ENCODE measurements at places on chromosomes 6 and 20.

- no peak for ATAC-seq
Measured at GRCh38 chr6:11951868-11952267, 60.2 kb upstream of the HIVEP1 start.

DNA sequence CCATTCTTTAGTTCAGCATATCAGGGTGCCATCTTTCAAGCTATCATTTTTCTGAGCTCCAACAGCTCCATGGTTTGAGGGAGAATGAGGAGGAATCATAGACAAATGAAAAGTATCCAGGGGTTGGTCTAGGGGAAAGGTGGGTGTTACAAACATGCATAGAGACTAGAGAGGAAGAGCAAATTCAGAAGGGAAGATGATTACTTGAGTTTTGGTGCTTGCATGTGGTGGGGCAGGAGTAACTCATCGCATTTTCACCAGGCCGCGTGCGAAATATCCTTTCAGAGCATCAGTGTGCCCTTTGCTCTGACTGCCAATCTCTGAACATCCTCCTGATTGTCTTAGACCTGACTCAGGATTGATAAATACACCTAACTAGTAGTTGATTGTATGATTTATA is 7.7 kb upstream of the BICRAL start:
- ATAC-seq: peak; percentile 45

- no peak for ATAC-seq
Measured at GRCh38 chr20:32495217-32495565, 89.9 kb downstream of the NOL4L start.

- ATAC-seq: no peak
Measured at GRCh38 chr6:11357285-11357684, 124.8 kb upstream of the NEDD9 start.

GRCh38 chr20:4699216-4699615 is 22.5 kb upstream of the PRND start:
- ATAC-seq: no peak

- no peak for ATAC-seq
Measured at GRCh38 chr20:16462711-16463110, 110.5 kb downstream of the KIF16B start.

- ATAC-seq: no peak
Measured at GRCh38 chr20:891058-891705, 25.0 kb downstream of the ANGPT4 start.

DNA sequence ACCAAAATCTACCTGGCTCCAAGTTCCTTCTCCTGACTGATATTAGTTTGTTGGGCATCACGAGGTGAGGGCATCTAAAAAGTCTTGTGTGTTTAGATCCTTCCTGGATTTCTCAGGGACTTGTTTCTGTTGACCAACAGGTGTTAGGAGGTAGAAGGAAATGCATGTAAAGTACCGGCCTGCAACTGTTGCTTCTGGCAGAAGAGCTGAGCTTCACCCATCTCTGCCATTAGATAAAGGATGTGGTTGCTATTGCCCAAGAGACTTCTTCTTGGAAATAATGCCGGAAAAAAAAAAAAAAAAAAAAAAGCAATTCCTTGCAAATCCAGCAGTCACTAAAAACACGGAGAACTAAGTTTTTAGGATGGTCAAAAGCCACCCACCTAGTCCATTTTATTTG is 303.1 kb downstream of the CDH26 start:
- ATAC-seq: no peak

DNA sequence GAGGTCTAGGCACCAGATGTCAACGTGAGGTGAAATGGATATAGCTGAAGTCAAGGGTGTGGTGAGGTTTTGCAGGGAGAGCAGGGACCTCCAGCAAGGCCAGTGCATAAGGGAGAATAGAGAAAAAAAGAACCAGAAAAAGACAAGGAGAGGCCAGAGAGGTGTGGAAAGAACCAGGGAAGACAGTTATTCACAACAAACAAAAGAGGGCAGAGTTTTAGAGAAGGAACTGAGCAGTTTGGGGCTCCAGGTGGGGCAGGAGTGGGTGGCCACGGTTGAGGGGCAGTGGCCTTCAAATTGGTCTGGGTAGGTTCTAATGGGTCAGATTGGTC is 11.6 kb upstream of the NQO2 start:
- no peak for ATAC-seq

DNA sequence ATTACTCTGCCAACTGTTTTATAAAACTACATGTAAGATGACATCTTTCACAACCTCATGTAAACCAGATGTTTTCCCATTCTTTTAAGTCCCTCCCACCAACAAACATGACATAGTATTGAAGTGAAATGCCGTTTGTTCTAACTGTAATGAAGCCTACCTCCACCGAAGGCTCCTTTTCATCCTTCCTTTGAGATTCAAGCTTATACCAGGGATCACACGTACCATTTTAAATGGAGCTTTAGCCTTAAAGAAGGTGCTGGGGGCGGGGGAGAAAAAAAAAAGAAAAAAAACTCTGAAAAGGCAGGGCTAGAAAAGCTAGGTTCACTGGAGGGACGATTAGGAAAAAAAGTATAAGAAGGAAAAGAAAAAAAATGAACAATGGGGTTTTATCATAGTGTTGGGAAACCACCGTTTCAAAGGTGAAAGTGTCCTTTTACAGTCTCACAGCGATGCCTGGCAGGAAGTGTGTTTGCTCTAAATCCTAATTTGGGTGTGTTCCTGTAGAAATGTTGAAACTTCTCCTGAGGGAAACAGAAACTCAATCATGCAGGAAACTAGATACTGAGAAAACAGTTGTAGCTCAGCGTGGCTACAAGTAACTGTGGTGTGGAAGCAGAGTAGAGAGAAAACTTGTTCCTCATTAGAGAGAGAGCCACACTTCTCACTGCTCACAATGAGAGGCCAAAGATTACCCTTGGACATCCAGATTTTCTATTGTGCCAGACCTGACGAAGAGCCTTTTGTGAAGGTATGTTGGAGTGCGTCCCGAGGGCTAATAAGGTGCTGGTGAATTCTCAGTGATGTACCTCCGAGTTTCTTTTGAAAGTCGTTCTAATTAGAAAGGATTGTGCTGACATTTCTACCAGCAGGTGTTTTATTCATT is 37.6 kb upstream of the HINT3 start:
- ATAC-seq: peak; percentile 93

- no peak for ATAC-seq
Measured at GRCh38 chr6:24448828-24449525, 40.4 kb downstream of the GPLD1 start.

DNA sequence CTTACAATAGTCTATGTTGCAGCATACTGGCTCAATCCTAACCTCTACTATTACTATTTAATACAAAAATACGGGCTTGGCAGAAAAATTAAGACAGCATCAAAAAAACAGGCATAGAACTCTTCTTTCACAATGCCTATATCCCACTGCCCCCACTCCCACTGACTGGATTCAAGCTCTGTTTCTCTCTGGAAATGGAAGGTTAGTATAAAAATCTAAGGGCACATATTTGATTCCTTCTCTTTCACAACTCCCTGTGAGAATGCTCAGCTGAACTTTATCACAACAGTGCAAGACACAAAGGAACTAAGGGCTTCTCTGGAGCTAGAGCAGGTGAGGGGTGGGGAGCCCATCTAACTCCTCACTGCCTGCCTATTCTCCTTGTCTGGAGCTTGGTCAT is 258.4 kb upstream of the FAM83B start:
- no peak for ATAC-seq

DNA sequence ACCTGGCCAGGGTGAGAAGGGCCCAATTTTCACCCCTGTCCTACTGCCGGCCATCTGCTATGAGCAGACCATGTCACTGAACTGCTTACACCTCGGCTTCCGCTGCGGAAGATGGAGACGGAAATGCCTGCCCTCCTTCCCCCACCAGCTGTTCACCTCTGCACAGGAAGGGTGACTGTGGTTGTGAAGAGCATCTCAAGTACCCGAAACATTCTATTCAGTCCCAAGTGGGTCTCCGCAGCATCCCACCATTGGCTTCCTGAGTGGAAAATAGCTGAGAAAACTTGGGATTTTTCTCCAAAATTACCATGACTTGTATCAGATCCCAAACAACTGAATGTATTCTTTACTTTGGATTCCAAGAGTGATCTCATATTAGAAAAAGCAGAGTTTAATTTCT is 16.1 kb downstream of the DOK5 start:
- ATAC-seq: no peak

- ATAC-seq: no peak
Measured at GRCh38 chr20:63539092-63539430, 1.9 kb upstream of the PTK6 start.

DNA sequence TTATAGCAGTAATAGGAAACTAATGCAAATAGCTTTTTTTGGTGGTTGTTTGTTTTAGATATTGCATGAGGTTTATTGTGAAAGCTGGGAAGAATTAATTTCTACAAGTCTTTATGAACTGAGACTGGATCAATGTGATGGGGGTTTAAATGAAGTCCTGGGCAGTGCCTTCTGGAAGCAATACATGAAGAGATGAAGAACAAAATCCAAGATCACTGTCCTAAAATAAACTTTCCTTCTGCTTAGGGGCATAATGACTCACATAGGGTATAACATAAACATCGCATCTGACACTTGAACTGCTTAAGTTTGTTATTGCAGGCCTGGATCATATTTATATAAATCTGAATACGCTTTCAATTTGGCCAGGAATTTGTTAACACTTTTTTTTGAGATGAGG is 20.9 kb upstream of the SHLD1 start:
- no peak for ATAC-seq

- no peak for ATAC-seq
Measured at GRCh38 chr6:99341862-99342455, 7.5 kb downstream of the FAXC start.

DNA sequence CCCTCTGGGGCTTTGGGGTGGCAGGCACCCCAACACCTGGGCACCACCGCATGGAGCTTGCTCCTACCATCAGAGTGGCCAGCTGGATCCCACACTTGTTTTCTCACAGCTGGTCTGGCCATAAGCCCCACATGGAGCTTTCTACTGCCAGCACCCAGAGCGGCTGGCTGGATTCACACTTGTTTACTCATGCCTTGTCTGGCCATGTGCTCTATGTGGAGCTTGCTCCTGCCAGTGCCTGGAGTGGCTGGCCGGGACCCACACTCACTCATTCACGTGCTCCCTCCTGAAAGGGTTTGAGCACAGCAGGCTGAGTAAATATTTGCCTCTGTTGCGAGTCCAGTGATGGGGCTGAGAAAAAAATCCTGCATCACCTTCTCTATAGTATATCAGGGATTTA is 487.0 kb downstream of the CD109 start:
- ATAC-seq: no peak

DNA sequence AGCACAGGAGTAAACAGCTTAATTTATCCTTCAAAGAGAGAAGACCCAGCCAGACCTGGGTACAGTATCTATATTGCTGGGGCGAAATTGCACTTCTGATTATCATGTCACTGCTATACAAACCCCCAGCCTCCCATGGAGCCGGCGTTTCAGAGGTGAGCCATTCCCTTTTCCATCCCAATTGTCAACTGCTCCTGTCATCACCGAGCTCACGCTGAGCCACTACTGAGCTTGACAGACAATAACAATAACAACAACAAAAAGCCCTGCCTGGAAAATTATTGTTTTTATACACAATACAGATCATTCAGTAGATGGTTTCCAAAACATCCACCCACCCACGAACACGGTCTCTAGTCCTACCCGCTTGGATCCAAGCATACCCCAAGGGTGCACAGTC is 129.0 kb upstream of the JARID2 start:
- no peak for ATAC-seq

DNA sequence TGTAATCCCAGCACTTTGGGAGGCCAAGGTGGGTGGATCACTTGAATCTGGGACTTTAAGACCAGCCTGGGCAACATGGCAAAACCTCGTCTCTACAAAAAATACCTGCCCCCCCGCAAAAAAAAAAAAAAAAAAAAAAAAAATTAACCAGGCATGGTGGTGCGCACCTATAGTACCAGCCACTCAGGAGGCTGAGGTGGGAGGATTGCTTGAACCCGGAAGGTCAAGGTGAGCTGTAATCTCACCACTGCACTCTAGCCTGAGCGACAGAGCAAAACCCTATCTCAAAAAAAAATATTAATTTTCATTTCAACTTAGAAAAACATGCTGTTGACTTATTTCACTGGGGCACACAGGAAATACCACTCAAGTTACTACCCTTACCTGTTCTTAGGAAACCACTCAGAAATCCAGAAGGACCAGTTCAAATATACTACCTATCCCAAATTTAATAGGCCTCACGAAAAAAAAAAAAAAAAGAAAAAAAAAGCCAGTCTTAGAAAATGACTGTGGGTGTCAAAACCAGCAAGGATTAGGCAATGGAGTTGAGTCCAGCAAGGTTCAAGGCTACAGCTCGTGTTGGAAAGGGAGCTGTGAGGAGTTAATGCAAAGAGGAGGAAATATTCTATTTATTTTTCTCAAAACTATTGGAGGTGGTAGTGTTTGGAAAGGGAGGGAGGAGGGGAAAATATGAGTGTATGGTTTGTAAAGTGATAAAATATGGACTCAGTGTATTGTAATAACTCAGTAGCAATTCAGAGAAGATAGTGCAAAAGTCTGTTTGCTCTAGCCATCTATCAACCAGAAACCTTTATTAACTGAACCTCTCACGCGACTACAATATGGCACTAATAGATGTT is 33.9 kb upstream of the PIM1 start:
- no peak for ATAC-seq

DNA sequence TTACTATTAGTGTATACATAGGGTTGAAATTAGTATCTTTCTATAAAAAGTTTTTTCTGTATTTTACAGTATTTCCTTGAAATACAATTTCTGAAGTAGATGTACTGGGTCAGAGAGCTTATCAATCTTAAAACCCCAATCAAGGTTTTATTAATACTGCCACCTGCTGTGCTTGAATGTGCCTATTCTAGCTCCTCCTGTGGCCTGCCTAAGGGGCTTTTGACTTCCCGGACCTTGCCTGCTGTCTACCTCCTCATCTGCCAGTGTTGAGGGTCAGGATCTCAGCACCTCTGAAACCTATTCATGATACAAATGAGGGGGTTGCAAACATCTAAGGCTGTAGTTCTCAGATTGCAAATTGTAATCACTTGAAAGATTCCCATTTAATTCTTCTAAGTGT is 9.2 kb downstream of the PACRG start:
- ATAC-seq: no peak

DNA sequence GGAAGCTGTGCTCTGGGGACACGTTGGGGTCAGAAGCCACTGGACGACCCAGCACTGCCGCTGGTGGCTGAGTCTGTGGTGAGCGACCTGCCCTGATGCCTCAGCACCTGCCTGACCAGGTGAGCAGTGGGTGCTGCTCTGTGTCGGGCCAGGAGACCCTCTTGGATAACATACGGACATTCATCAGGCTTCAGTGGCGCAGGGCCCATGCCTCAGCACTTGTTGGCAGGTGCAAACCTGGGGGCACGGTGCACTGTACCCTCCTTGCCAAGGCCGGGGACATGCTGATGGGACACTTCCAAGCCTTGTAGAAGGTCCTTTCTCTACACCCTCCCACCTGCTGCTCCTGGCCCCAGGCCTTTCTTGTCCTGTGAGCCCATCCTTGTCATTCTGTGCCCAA is 34.1 kb downstream of the MYT1 start:
- ATAC-seq: no peak

DNA sequence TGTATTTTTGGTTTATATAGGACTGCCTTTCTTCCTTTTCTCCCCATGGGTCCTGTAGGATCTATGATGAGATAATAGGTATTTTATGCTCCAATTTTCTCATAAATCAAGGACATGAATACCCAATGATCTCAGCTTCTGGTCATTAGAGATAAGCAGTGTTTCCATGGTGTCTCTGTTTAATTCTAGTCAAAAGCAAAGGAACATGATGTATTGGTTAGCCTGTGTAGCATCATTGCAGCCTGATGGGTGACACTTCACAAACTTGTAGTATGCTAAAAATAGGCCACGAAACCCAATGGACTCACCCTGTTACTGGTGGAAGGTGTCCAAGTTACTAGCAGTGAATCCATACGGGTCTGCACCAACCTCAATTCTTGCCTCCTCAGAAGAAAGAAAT is 116.2 kb upstream of the SNX9 start:
- ATAC-seq: no peak

GRCh38 chr6:55773620-55774216 is 101.7 kb downstream of the BMP5 start:
- ATAC-seq: no peak
